ENCODE measurements at places on chromosomes 16 and 17.

GRCh38 chr17:45222289-45222995 lies 757 bp downstream of the FMNL1 start:
- peak; percentile 60 for DNase-seq

DNA sequence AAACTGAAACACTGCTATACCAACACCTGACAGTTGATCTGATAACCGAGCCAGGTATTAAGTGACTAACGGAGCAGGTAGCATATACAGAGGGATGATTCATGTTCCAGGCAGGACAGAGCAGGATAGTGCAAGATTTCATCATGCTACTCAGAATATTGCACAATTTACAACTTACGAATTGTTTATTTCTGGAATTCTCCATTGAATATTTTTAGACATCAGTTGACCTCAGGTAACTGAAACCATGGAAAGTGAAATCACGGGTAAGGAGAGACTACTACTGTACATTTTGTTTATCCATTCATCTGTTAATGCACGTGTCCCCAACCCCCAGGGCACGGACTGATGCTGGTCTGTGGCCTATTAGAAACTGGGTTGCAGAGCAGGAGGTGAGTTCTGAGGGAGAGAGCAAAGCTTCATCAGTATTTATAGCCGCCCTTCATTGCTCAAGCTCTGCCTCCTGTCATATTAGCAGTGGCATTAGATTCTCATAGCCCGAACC lies 14.5 kb upstream of the PPM1E start:
- no peak for DNase-seq

- DNase-seq, result no peak
Measured at GRCh38 chr16:82882226-82882625, 255.5 kb downstream of the CDH13 start.

GRCh38 chr16:30927789-30928378 lies 4.5 kb downstream of the FBXL19 start:
- peak; percentile 84 for DNase-seq

- DNase-seq, result no peak
Measured at GRCh38 chr16:46788891-46789474, 40.8 kb upstream of the MYLK3 start.

- DNase-seq, result no peak
Measured at GRCh38 chr17:64565563-64565962, 58.8 kb downstream of the CEP95 start.

- DNase-seq, result no peak
Measured at GRCh38 chr16:29883987-29884386, 15.4 kb downstream of the SEZ6L2 start.

DNA sequence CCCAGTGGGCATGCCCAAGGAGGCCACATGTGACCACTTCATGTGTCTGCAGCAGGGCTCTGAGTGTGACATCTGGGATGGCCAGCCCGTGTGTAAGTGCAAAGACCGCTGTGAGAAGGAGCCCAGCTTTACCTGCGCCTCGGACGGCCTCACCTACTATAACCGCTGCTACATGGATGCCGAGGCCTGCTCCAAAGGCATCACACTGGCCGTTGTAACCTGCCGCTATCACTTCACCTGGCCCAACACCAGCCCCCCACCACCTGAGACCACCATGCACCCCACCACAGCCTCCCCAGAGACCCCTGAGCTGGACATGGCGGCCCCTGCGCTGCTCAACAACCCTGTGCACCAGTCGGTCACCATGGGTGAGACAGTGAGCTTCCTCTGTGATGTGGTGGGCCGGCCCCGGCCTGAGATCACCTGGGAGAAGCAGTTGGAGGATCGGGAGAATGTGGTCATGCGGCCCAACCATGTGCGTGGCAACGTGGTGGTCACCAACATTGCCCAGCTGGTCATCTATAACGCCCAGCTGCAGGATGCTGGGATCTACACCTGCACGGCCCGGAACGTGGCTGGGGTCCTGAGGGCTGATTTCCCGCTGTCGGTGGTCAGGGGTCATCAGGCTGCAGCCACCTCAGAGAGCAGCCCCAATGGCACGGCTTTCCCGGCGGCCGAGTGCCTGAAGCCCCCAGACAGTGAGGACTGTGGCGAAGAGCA lies 4.4 kb downstream of the WFIKKN2 start:
- peak; percentile 49 for DNase-seq

- no peak for DNase-seq
Measured at GRCh38 chr16:66741169-66741900, 10.1 kb downstream of the DYNC1LI2 start.

- DNase-seq, result peak; percentile 76
Measured at GRCh38 chr17:2867441-2868424, 71.5 kb downstream of the RAP1GAP2 start.

DNA sequence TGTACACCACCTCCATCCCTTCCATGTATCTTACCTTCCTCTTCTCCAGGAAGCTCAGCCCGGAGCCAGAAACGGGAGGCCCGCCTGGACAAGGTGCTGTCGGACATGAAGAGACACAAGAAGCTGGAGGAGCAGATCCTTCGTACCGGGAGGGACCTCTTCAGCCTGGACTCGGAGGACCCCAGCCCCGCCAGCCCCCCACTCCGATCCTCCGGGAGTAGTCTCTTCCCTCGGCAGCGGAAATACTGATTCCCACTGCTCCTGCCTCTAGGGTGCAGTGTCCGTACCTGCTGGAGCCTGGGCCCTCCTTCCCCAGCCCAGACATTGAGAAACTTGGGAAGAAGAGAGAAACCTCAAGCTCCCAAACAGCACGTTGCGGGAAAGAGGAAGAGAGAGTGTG lies 756 bp upstream of the MVP start:
- no peak for DNase-seq

DNA sequence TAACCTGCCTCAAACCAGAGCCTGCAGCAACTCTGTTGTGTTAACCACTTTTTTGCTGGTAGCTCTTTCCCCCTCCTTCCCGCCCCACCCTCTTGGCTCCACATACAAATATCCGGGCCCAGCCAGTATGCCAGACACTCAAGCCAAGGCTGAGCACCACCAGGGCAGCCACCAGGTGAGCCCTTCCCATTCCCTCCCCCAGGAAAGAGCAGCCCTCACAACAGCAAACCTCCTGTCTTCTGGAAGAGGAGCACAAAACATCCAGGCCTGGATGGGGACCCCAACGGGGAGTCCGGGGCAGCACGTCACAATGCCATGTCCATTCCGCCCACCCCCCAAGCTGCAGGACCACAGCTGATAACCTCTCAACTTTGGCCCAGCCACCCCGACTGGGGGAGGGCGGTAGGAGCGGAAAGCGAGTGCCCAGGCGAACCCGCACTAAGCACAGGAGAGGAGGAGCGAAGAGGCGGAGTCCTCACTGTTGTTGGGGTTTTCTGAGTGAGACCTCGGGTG lies 757 bp downstream of the ORMDL3 start:
- peak; percentile 80 for DNase-seq

- DNase-seq, result no peak
Measured at GRCh38 chr16:82660075-82660645, 33.4 kb downstream of the CDH13 start.

- no peak for DNase-seq
Measured at GRCh38 chr17:82957961-82958561, 118.2 kb upstream of the ZNF750 start.

- DNase-seq, result no peak
Measured at GRCh38 chr16:50690177-50690576, 3.2 kb upstream of the NOD2 start.

GRCh38 chr16:6853565-6853964 lies 479.1 kb upstream of the RBFOX1 start:
- no peak for DNase-seq

DNA sequence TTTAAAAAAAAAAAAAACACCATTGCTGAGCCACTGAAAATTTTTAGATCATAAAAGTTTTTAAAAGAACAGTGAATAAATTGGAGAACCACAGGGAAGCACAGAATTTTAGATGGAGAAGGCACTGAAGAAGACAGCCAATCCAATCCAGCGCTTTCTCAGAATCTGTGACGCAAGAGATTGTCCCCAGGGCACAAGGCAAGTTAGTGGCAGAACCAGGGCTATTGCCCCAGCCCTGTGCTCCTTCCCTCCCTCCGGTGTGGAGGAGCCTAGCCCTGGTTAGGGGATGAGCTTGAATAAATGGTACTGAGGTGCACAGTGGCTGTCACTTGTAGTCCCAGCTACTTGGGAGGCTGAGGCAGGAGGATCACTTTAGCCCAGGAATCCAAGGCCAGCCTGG lies 108.3 kb downstream of the ZNF423 start:
- no peak for DNase-seq
